T follicular helper cell (primary cell): ENCODE measurements at places on chromosomes 11 and 22.

DNA sequence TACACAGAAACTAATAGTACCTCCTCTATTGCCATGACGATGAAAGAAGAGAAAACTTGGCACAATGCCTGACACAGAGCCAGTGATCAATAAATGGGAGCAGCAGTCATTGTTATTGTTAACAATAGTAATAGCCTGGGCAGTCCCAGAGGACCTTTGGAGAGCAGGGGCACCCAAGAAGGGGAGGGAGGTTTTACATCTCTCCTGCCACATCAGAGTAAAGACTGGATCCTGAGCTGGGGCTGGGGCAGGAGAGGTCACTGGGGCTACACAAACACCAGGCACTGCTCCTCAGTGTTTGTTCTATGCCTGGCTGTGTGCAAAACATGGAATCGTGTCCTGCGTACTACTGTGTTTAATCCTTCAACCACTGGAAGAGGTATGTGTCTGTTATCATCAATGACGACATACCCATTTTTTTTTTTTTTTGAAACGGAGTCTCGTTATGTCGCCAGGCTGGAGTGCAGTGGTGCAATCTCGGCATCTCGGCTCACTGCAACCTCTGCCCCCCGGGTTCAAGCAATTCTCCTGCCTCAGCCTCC, 25.0 kb upstream of the CREB3L1 start:
- no peak for DNase-seq

DNA sequence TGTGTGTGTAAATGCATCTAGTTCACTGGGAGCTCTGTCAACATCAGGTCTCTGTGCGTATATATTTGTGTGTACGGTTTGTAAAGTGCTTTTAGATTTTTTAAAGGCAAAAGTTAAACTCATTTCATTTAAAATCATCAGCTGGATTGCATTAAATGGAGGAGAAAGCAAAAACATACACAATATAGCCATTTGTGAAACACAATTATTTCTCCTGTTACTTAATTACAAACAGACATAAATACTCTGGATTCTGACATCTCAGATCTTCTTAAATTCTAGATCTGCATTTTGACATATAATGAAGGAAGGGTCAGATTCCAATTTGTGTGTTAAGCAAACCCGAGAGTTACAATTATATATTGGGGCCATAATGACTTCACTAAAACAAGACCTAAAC, 275.4 kb upstream of the NARS2 start:
- no peak for DNase-seq

DNA sequence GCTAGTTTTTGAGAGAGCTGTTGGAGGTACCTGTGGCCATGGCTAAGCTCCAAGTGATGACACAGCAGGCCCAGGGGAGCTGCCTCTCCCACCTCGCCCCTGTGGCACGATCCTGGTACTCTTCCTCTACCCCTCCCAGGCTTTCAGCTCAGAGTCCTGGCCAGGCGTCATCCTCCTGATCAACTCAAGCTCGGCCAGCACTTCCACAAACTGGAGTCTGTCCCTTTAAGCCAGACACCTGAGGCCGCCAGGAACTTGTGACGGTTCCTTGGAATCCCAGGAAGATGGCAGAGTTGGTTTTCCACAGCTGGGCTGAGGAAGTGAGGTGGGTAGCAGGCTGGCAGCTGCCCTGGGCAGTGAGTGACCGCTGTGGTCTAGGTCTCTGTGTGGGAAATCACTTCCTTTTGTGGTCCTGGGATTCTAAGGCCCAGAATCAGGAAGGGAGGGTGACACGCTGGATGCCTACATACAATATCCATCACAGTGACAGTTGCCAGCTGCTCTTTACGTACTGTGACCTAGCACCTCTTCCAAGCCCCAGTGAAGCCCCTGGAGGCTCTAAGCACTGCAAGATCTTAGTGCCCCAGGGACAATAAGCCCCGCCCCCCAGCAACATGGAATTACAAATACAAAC, 3.2 kb upstream of the CST6 start:
- no peak for DNase-seq

DNA sequence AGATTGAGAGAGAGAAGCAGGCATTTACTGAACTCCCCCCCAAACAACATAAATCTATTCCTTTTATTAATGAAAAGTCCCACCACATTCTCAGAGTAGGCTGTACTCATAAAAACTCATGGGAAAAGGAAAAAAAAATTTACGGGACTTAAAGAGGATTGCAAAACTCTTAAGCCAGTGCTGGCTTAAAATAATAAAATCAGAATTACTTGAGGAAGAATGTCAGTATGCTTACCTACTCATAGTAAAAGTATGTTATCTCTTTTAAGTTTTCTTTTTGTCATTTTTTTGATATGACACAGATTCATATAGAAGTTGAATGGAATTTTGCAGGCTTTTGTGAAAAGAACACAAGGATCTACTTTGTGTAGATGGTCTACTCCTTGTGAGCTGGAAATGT, 126.3 kb downstream of the LUZP2 start:
- DNase-seq, result no peak

- DNase-seq, result no peak
Observed at GRCh38 chr11:10758957-10759356, 7.9 kb downstream of the CTR9 start.

DNA sequence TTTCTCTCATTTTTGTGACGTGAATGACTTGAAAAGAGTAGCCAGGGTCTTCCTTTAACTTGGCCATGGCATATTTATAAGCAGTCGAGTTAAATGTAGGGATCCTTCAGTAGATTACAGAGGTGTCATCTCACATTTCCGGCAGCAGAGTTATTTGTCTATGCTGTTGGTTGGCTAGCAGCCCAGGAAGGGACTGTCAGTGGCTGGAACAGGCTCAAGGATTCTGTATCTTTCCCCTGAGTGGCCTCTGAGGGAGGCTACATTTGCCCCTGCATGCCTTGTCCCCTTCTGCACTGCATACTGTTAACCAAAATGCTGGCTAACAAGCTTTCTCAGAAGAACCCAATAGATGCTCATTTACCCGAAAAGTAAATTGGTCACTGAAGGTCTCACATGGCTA, 187.6 kb downstream of the PGR start:
- DNase-seq, result no peak

DNA sequence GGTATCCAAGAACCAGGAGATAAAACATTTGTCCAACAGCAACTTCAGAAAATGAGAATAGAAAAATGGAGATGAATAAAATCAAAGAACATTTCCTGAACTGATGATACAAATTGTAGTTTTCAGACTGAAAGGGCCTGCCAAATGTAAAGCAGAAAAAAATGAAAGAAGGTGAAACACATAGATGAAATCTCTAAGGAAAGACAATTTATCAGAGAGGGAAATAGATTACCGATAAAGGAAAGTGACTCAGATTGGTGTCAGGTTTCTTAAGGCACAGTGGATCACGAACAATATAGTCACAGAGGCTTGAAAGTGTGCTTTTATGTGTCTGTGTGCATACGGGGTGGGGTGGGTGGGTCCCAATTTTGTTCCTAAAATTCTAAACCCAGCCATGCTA, 4.1 kb upstream of the STT3A start:
- no peak for DNase-seq

DNA sequence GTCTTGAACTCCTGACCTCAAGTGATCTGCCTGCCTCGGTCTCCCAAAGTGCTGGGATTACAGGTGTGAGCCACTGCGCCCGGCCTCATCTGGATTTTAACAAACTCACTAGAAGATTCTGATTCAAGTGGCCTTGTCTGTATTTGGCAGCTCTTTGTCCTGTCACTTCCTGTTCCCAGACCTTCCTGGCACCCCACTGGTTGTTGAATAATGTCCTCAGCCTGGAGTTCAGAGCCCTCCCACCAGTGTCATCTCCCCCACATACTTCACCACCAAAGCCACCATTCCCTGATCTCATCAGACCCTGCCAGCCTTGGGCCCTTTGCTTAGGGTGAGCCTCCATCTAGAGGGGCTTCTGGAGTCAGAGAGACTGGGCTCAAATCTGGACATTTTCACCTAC, 3.3 kb downstream of the PELI3 start:
- DNase-seq, result no peak

DNA sequence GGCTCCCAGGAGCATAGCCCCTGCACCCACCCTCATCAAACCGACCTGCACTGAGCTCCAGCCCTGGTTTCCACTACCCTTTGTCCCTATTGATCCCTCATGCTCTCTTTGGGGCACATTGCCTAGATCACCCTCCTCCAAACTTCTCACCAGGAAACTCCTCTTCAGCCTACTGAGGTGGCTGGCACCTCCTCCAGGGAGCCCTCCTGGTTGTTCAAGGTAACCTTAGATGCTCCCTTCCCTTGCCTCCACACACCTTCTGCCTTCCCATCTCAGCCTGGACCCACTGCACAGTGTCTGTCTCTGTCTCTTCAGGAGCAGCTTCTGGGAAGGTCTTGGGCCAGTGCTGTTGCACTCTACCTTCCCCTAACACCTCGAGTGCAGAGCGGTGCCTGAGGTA, 15.8 kb upstream of the WNT7B start:
- DNase-seq, result no peak
